A549 treated with DMSO at 1 μM for 4 hours (cell line): ENCODE measurements at places on chromosomes 13 and 19. TPM values are rescaled to one million over a fixed set of nuclear protein-coding genes. Genes with fewer than 3 reads are reported as not detected.

The KLF5 gene
- total RNA-seq: 31.3 to 42.5 TPM (median 36.8 TPM) in 5 replicates

The POLR1G gene
- 40.7 to 56.0 TPM (median 48.7 TPM) in 5 replicates for total RNA-seq

The ETV2 gene
- 2.1 to 3.1 TPM (median 2.3 TPM) in 5 replicates for total RNA-seq

The CD70 gene
- total RNA-seq: 15.5 to 26.2 TPM (median 23.1 TPM) in 5 replicates

The SIGLEC7 gene
- total RNA-seq: not detected in 5 replicates

The ZNF846 gene
- 0.81 to 2.1 TPM (median 1.2 TPM) in 5 replicates for total RNA-seq

The NLRP9 gene
- not detected in 5 replicates for total RNA-seq

The TMEM145 gene
- total RNA-seq: 2.2 to 4.2 TPM (median 3.7 TPM) in 5 replicates

The ZNF626 gene
- not detected in 5 replicates for total RNA-seq

The SKA3 gene
- total RNA-seq: 12.4 to 16.3 TPM (median 15.6 TPM) in 5 replicates

The RINL gene
- total RNA-seq: 2.2 to 3.9 TPM (median 2.7 TPM) in 5 replicates

The P2RY11 gene
- 7.0 to 12.1 TPM (median 7.4 TPM) in 5 replicates for total RNA-seq

The ERFL gene
- 0.20 to 0.45 TPM (median 0.28 TPM) in 5 replicates for total RNA-seq
